Mammary epithelial cell (primary cell): ENCODE measurements at places on chromosomes 2 and 18. TPM values are rescaled to one million over a fixed set of nuclear protein-coding genes. Genes with fewer than 3 reads are reported as not detected.

DNA sequence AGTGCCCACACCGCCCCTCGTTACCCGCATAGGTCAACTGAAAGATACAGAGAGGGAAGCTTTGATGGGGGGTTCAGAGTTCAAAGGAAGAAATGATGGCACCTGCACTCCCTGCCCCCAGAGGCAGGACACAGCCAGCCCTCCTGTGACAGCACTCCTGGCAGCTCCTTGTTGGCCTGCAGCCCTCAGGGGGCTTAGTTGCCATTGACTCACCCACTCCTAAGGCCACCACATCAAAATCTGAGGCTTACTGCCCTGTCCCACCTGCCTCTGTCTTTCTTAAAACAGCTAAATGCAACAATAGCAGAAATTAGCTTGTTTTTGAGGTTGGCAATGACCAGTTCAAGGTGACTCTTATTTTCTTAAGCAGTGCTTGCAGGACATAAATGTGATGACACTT is 31.6 kb upstream of the SLC35F6 start:
- no peak for DNase-seq

The HOXD8 gene
- polyA plus RNA-seq: not detected

GRCh38 chr2:230674966-230675672 is 37.5 kb upstream of the CAB39 start:
- DNase-seq: no peak

DNA sequence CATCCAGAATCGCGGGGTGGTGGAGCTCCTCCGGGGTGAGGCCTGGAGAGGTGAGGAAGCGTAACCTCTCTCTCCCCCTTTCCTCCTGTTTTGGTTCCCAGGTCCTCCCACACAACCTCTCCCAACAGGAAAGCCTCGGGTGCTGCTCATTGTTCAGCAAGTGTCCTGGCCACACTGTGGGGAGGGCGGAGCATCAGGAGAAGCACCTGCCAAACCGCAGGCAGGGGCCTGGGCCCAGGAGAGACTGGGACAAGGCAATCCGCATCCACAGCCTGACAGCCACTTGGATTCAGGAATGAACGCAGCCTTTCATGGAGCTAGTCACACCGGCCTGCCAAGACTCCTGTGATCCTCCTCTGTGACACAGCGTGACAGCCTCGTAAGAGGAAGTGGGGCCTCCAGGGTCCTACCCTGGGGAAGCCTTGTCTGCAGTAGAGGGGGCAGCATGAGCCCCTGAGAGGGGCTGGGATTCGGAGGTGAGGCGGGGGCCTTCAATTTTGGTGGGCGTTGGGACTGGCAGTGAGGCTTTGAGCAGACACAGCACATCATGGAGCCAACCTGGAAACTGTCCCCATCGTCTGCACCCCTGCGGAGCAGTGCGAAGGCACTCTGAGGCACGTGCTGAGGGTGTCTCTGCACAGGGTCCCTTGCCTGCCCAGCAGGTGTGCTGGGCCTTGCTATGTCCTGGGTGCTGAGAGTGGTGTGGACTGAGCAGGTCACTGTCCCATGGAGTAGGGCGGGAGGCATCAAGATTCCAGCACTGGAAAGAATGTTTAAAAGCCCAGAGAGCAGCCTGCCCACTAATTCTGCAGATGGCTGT is 62.2 kb downstream of the EDAR start:
- DNase-seq: no peak

The CDH19 gene
- polyA plus RNA-seq: not detected
